Bronchus fibroblast of lung (primary cell): ENCODE measurements at places on chromosomes 16 and 17. TPM values are rescaled to one million over a fixed set of nuclear protein-coding genes. Genes with fewer than 3 reads are reported as not detected.

The INPP5K gene
- 53.8 and 56.8 TPM in 2 replicates for total RNA-seq

The ANKS4B gene
- total RNA-seq, result not detected in 2 replicates

The ADAD2 gene
- total RNA-seq, result not detected in 2 replicates

The WNT9B gene
- total RNA-seq, result not detected in 2 replicates

The CHST4 gene
- total RNA-seq, result under 0.01 TPM in 1 of 2 replicates, not detected in the other

The VPS9D1 gene
- total RNA-seq, result 8.5 and 9.6 TPM in 2 replicates

The HASPIN gene
- 9.7 and 13.1 TPM in 2 replicates for total RNA-seq

The POLG2 gene
- 5.4 and 6.7 TPM in 2 replicates for total RNA-seq
